ENCODE measurements at places on chromosomes 12 and 14. TPM values are rescaled to one million over a fixed set of nuclear protein-coding genes. Genes with fewer than 3 reads are reported as not detected.
A peak's percentile ranks its signal among the peaks of the same experiment; 100 is the strongest.

GRCh38 chr12:1773937-1774655 is 46.3 kb upstream of the LRTM2 start:
- no peak for DNase-seq

- no peak for DNase-seq
These were observed 37.9 kb downstream of the ISCA2 start for GRCh38 chr14:74531467-74531866.

GRCh38 chr14:37278636-37279538 is 81.2 kb downstream of the MIPOL1 start:
- DNase-seq: no peak

- DNase-seq: no peak
These were observed 6.4 kb upstream of the SSTR1 start for GRCh38 chr14:38201137-38201828.

- DNase-seq: no peak
These were observed 89.4 kb downstream of the PAX9 start for GRCh38 chr14:36751106-36751505.

DNA sequence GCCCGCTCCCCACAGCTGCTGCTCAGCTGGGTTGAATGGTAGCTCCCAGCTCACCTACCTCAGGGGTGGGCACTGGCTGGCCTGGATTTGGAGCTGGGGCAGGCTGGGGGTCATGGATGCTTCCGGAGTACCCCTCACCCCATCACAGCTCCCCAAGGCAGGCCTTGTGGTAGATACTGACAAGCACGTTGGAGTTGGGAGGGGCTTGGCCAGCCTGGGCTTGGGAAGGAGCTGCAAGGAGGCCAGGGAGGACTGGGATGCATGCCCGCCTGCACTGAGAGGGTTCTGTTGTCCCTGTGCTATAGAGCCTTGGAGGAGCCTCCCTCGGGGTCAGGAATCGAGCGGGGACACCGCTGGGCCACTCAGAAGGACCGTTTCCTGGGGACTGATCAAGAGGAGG is 14.2 kb downstream of the TMEM63C start:
- peak; percentile 57 for DNase-seq

- DNase-seq: no peak
These were observed 318.4 kb downstream of the RAD51B start for GRCh38 chr14:68137704-68138619.

GRCh38 chr12:19994968-19995367 is 373.4 kb upstream of the PDE3A start:
- DNase-seq: no peak

- DNase-seq: no peak
These were observed 3.4 kb upstream of the ARHGAP5 start for GRCh38 chr14:32073537-32074189.

DNA sequence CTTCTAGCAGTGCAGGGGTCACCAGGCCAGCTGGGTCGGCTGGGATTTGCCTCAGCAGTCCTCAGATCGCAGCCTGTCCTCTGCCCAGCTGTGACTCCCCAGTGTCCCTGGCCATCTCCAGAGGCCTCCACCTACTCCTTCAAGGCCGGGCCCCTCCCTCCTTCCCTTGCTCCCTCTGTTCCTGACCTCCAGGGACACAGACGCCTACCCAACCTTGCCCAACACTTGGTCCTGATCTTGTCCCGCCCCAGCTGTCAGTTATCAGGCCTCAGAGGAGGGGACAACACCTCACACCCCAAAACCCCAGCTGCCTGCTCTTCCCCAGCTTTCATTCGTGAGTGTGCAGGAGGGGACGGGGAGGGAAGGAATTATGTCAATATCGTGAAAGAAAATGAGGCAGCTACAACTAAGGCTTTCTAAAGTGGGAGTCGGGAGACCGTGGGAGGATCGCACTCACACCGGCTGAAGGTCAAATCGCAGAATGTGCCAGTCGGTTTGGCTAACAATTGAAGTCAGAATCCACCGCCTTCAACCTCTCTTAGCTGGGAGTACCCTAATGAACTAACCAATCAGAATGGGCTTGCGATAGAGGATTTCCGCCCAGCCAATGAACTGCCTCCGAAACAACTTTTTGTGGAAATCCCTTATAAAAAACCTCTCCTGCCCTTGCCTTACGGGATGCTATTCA is 9.4 kb upstream of the PLBD2 start:
- DNase-seq: no peak

GRCh38 chr14:99579903-99580571 is 24.0 kb downstream of the CCDC85C start:
- no peak for DNase-seq

- DNase-seq: no peak
These were observed 771 bp upstream of the KCNJ8 start for GRCh38 chr12:21775133-21775820.

DNA sequence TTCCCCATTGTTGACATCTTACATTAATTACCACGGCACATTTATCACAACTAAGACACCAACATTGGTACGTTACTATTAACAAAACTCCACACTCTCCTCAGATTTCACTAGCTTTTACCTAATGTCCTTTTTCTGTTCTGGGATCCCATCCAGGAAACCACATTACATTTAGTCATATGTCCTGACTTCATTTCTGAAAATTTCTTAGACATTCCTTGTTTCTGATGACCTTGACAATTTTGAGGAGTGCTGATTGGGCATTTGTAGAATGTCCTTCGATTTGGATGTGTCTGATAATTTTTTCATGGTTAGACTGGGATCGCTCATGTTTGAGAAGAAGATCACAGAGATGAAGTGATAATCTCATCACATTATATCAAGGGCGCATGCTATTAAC is 34.6 kb upstream of the ACSM4 start:
- DNase-seq: no peak

DNA sequence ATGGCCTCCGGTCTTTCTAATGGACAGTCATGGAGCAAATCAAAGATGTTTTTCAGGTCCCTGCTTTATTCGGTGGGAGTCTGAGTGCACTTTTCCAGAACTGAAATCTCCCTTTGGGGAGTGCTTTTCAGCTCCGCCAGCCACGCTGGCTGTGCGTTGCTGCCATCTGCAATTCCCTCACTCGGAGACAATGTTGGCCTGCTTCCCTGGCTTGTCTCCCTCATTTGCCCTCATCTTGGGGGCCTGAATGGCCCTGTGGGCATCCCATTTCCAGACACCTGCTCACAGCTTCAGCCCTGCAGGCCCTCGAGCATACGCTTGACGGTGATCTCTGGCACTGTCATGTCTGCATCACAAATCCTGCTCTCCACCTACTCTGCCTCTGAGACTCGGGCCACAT is 103.8 kb downstream of the CCDC92 start:
- DNase-seq: peak; percentile 13

DNA sequence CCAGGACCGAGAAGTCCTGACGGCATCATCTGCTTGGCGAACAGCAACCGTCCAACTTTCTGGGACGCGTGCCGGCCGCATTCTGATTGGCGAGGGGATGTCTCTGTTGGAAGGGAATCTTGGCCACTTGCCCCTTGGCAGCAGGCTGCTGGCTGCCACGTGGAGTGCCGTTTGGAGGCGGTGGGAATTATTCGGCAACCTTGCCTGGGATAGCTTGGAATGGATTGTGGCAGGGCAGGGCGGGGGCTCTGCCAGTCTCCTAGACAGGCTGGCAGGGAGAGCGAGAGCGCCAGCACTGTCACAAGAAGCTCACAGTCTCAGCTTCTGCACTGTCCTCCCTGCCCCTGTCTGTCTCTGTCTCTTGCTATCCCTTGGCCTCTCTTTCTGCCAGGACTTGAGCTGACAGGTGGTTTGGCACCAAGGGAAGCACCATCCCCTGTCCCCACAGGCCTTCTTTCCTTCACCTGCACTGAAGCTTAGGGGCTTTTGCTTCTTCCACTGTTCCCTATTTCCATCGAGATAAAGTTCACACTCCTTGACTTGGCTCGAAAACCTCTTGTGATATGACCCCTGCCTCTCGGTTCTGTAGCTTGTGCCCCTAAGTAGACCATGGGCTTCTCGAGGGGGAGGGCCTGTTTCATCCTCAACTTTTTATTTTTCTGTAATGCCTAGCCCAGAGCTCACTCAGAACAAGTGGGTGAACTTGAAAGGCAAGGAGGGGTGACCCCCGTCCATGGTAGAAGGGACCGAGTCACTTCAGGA is 201.9 kb downstream of the PHETA1 start:
- no peak for DNase-seq

DNA sequence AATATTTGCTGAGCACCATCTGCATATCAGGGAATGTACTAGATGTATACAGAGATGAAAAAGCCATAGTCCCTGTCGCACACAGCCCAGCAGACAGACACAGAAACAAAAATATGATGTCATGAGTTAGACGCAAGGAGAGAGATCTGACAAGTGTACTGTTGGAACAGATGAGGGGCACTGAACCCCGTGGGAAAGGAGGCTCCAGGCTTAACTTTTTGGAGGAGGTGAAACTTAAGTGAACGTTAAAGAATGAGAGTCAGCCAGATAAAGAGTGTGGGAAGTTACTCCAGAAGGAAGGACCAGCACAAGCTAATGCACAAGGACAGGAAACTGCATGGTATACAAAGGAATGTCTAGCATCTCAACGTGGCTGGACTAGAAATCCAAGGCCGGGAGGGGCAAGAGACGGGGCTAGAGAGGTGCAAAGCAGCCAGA is 2.5 kb upstream of the ACTN1 start:
- DNase-seq: peak; percentile 35

DNA sequence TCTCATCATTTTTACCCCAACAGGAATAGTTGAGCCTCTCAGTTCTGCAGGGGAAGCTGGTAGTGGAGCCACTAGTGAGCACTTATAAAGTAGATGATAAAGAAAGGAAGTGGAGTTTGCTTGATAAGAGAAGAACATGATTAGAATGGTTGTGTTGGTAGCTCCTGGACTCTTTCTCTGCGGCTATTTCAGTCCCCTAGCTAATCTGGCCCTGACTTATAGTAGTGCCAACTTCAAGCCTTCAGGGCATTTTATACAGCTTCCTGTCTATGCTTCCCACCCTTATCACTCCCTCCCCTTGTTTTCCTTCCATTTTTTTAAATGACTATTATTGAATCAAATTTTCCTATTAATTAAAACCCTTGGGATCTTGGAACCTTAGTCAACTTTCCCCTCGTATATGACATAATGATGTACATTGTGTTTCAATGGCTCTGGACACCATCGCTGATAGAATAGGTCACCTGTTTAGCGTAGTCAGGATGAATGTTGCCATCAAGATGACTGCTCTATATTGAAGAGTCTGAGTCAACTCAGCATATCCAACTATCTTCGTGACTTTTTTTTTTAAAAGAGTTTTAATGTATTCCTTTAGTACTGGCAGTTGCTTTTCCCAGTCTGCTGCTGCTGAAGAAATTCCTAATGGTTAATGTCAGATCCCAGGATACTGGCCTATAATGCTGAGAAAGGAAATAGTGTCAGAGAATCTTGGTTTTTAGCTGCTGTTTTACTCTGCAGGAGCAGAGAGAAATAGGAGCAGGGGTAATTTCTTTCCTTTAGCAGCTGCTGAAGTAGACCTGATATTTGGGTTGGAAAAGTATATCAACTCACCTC is 16.2 kb upstream of the PCNX1 start:
- no peak for DNase-seq

DNA sequence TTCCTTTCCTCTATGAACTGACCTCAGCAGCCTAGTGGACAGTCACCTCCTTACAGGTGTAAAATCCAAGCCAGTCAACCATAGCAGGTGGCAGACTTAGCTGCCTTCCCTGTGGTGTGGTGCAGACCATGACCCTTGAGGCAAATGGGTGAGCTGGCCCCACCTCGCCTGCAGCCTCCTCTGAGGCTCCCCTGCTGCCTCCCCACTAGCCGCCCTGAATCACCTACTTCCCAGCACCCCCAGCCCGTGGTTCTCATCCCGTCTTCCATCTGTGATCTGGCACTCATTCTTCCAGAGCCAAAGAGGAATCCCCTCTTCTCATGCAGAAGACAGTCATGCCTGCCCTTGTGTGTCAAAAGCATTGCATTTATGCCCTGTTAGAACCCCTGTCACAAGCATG is 34.4 kb upstream of the TSPAN9 start:
- DNase-seq: peak; percentile 71

- DNase-seq: no peak
These were observed 4.7 kb upstream of the TUBA1C start for GRCh38 chr12:49260166-49260565.

The SLC5A8 gene
- not detected for total RNA-seq

The PARPBP gene
- total RNA-seq: 2.9 TPM

The HPD gene
- total RNA-seq: 0.97 TPM

The PRICKLE1 gene
- total RNA-seq: 41.0 TPM

The FSCB gene
- total RNA-seq: 0.21 TPM

The ADGRD1 gene
- 6.9 TPM for total RNA-seq

The KRT79 gene
- total RNA-seq: not detected

The NEDD1 gene
- 24.5 TPM for total RNA-seq

The MAGOHB gene
- total RNA-seq: 19.5 TPM

The TFCP2 gene
- 23.3 TPM for total RNA-seq

The MYF6 gene
- not detected for total RNA-seq

The TAS2R7 gene
- not detected for total RNA-seq

Data from spleen (tissue), 13 donors.